ENCODE measurements at places on chromosomes 13 and 19.

DNA sequence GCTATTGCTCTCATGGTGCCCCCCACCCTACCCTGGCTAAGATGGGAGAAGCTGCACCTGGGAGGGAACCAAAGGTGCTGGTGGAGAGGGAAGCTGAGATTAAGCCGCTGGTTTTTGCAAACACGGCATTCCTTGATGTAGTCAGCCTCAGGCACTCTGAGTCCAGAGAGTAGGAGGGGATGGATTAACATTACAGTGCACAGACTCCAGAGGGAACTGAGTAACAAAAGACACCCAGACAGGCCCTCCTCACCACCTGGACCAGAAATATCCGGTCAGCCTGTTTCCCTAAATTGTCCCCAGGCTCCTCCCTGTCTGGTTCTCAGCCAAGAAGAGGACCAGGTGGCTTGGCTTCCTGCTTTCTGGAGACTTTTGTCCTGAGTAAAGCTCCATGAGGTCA, 28.9 kb upstream of the PABPC3 start:
- no peak for DNase-seq

DNA sequence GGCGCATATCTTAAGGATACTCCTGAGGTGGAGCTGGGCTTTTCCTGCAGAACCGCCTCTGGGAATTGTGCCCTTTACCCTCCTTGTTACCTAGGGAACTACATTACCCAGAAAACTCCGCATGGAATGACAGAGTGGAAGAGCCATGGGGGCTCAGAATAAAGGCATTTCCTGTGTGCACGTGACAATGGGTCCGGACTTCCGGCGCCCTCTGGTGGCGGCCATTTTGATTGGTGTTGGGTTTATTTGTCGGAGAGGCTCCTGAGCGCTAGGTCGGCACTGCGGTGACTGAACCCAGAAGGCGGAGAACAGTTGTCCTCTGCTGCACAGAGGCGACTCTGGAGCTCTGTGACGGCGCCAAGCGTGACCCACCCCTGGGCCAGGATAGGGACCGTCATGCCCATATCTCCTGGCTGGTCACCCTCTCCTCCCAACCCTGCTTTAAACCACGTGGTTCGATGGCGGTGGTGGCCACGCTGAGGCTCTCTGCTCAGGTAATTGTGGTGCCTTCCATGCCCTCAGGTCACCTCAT, at the start of gene ZNF587B:
ZNF587B (plus strand) TSS at position 229 of the 532 bp plus-strand sequence; CDS start at position 459, 230 bp downstream.
- DNase-seq: no peak

- no peak for DNase-seq
Observed at GRCh38 chr13:112184261-112184660, 117.3 kb downstream of the SOX1 start.

DNA sequence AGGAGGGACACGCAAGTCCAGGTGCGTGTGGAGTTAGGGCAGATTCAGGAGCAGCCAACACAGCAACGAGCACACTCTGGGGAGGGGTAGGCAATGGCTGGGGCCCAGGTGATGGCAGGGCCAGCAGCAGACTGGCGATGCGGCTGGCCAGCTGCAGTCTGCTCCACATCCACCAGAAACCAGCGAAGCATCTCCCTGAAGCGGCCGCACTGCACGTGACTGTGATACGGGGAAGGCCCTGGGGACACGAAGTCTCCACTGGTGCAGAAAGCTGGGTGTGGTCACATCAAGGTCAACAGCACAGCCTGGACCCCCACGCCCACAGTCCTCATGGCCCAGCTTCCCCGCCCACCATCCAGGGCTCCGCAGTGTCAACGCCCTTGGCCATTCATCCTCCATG, 21.3 kb upstream of the EPHX3 start:
- no peak for DNase-seq

- DNase-seq: no peak
Observed at GRCh38 chr19:47430041-47430802, 10.9 kb upstream of the MEIS3 start.

- peak; percentile 59 for DNase-seq
Observed at GRCh38 chr19:57406516-57407123, 4.3 kb upstream of the ZNF17 start.

DNA sequence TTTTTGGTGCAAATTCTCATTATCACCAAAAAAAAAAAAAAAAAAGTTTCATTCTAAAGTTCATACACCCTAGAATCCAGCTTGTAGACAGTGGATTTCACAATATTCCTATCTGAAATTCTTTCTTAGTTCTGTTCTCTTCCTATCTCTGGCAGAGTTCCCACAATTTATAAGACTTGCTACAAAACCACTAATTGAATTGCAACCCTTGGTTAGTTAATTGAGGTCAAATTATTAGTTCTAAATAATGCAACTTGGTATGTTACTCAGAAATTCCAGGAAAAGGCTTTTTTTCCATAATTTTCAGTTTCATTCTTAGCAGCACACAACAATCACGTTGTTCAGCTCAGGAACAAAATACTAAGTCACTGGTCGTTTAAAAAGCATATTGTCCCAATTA, 58.5 kb downstream of the SPATA13 start:
- no peak for DNase-seq

GRCh38 chr13:112842343-112842856, 126.6 kb upstream of the MCF2L start:
- no peak for DNase-seq

- DNase-seq: no peak
Observed at GRCh38 chr13:30257468-30258099, 49.8 kb downstream of the KATNAL1 start.

All from NCI-H1436 (cell line).